ENCODE measurements at places on chromosomes 6 and 20. TPM values are rescaled to one million over a fixed set of nuclear protein-coding genes. Genes with fewer than 3 reads are reported as not detected.
A peak's percentile ranks its signal among the peaks of the same experiment; 100 is the strongest.

- ATAC-seq: no peak
Observed at GRCh38 chr20:23412026-23412425, 9.3 kb downstream of the NAPB start.

DNA sequence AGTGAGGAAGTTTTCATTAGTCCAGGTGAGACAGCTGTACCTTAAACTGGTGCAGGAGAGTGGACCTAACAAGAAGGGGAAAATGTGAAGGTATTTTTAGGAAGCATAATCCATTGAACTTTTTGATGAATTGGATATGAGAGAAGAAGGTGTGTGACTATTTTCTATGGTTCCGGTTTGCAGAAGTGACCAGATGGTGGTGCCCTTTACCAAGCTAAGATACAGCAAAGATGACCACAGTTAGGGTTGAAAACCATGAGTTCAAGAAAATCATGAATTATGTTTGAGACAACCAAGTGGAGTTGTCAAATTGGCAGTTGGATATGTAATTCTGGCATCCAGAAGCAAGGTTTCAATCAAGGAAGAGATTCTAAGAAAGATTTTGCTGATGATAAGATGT is 61.9 kb upstream of the NRSN1 start:
- ATAC-seq: no peak

DNA sequence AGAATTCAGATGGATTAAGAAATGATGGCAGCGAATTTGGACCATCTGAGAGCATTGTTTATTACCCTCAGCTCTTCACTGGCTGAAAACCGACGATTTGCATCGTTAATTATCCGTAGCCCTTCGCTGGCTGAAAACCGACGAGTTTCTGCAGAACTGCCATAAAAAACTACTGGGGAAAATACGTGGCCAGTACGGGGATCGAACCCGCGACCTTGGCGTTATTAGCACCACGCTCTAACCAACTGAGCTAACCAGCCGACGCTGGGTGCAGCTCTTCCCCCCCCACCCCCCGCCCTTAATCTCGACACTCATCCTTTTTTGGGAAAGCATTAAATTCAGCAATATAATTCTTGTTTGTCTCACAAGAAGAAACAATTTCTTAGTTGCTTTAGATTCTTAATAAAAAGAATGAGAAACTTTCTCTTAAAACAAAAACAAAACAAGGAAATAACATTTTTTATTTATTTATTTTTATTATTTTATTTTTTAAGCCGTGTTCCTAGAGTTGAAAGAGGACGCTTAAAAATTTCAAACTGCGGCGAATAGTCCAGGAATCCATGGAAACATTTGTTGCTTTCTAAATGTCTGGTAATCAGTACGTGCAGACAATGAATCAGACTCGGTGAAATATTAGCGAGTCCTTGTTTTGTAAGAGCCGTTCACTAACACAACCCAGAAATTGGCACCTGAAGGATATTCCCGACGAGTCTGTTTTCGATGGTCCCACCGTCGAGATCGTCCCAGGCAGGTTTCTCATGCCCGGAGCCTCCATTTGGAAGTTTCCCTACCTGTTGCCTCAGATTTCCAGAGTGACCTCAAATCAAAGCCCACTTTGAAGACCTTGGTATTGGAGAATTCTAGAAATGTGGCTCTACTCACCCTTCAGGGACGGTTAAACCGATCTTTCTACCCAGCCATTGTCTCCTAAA is 27.8 kb downstream of the PRSS16 start:
- no peak for ATAC-seq

- no peak for ATAC-seq
Observed at GRCh38 chr6:52109171-52109571, 21.8 kb upstream of the PKHD1 start.

- ATAC-seq: no peak
Observed at GRCh38 chr6:31640612-31641011, 11.8 kb downstream of the BAG6 start.

GRCh38 chr6:35449287-35449881 is 2.8 kb upstream of the FANCE start:
- ATAC-seq: peak; percentile 63

GRCh38 chr20:61483336-61484067 is 231.4 kb downstream of the CDH4 start:
- ATAC-seq: no peak

GRCh38 chr6:128347123-128347522 is 173.3 kb downstream of the PTPRK start:
- no peak for ATAC-seq

GRCh38 chr20:34874094-34874654 is 1.5 kb upstream of the GGT7 start:
- ATAC-seq: peak; percentile 20

- ATAC-seq: no peak
Observed at GRCh38 chr20:32125506-32125905, 16.0 kb downstream of the TM9SF4 start.

DNA sequence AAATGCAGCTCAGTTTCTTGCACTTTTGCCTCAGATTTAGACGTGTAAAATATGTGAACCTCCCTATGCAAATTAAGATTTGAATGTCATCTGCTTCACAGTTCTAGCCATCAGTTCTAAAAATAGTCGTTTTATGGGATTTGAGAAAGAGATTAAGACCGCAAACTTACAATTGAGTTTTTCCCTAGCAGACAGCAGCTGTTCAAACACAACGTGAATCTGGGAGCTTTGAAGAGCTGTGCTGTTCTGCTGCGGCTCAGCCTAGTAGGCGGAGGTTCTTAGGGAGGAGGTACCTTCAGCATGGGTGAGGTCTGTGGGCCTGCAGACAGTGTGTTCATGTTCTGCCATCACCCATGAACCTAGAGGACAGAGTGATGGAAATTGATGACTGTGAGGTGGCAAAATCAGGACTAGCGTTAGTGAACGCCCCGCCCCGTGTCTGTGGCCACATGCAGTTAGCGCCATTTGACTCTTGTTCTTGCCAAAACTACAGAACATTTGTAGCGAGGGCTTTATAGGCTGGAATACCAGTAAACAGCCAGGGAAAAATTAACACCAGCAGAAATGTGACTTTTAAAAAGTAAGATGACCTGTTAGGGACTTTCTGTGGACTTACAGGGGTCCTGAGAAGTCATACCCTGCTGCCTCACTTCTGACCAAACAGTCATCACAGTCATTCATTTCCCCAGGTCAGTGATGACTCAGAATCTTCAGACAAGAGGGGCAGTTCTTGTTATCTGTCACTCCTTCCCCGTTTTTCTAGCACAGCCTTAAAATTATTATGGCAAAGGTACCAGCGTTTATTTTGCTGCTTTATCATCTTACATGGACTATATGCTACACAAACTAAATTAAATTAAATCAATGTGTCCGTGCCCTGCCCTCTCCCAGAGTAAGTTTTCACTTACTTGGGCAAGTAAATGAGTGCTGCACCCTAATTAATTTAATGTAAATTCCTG is 84.3 kb upstream of the TMEM181 start:
- ATAC-seq: peak; percentile 56

GRCh38 chr20:48801197-48801596 is 26.6 kb downstream of the PREX1 start:
- peak; percentile 19 for ATAC-seq

GRCh38 chr20:15317546-15318232 is 980.3 kb upstream of the FLRT3 start:
- ATAC-seq: no peak

DNA sequence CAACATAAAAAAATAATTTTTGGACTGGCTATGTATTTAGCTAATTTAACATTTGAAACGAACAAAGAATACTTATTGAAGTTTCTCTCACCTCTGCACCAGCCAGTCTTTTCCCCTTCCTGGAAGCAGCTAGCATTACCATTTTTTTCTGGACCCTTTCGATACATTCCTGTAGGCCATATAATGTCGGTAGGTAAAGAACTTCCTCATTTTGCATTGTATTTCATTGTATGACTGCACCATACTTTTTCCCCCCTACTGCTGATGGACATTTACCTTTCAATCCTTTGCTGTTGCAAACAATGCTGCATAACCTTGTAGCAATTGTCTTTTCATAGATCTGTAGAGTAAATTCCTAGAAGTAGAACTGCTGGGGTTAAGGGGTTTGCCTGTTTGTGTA is 17.6 kb downstream of the CBFA2T2 start:
- ATAC-seq: no peak

- ATAC-seq: no peak
Observed at GRCh38 chr6:6812427-6812826, 223.9 kb downstream of the LY86 start.

DNA sequence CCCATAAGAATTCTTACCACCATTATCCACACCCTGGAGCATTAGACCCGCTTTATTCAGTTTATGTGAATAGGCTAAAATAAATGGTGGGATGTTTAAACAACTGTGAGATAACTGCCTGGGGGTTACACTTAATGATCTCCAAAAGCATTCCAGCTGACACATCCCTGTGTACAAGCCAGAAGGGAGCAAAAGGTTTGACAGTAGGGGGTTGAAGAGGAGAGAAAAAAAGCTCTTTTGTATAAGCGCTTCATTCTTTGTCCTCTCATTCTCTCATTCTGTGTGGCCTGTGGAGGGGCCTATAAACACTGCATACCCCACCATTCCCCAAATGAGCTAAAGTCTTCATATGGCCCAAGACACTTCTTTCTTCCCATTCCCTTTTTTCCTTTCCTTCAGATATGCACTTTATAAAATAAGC is 30.8 kb upstream of the COL21A1 start:
- ATAC-seq: no peak

DNA sequence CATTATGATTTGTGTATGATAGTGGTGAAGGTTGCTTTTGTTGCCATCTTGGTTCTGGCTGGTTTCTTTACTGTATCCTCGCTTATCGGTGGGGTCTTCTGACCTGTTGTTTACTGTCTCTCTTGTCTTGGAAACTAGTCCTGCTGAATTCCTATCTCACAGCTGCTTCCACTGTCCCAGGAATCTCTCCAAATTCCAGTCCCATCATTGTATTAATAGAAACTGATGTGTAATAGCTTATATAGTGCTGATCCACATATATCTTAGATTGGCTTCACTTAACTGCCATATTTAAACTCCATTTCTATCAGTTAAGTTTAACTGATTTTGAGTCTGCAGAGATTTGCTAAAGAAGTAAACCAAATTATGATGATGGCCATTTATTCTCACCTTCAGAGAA is 5.9 kb downstream of the GTF2H5 start:
- no peak for ATAC-seq

GRCh38 chr6:45377043-45377553 is 636 bp downstream of the SUPT3H start:
- ATAC-seq: peak; percentile 1

DNA sequence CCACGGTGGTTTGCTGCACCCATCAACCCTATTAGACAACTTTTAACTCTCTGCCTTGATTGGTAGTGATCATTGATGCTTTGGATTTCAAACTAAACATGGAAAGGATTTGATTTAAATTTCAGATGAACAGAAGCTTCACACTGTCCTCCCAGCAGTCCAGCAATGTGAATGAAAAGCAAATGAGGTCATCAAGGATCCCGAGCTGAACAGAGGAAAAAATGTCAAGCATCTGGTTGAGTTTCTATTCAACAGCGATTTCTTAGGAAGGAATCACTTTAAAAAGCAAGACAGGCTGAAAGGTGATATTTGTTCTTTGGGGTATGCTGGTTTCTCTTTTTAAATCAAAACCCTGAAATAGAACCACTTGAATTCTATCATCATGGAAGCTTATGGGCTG is 10.6 kb upstream of the SAMD3 start:
- no peak for ATAC-seq

GRCh38 chr6:143727035-143727434 is 49.3 kb downstream of the PHACTR2 start:
- ATAC-seq: no peak

DNA sequence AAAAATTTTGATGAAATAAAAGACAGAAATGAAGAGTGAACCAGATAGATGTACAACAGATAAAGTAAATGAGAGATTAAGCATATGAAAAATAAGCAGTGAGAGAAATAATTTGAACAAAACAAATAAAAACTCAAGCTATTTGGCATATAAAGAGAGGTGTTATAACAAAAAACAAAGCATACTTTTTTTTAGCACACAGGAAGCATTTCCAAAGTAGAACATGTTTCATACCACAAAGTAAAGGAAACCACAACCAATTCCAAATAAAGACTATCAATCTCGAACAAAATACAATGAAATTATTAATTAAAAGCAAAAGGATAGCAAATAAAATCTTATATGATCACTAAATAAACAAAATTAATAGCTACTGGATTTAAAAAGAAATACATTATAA is 6.8 kb downstream of the THEMIS start:
- ATAC-seq: no peak

GRCh38 chr6:30113841-30114240 is 951 bp upstream of the TRIM31 start:
- no peak for ATAC-seq

DNA sequence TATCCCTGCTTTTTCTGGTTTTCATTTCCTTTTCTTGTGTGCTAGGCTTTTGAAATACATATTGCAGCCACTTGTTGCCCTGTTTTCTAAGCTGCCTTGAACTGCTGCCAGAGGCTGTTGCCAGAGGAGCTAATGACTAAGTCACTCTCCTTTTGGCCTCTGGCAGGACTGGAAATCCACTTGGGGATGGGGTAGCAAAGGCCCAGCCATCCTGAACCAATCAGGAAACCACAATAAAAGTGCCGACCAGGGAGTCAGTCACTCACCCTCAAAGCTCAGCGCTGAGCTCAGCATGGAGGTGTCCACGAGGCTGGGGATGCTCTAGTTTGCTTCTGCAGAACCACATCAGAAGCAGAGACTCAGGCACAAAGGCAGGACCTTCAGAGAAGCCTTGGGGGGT is 813.0 kb downstream of the DHX35 start:
- no peak for ATAC-seq

GRCh38 chr6:44074813-44075646 is 52.2 kb downstream of the MRPL14 start:
- ATAC-seq: peak; percentile 13

GRCh38 chr6:165936660-165937059 is 231.0 kb downstream of the TBXT start:
- no peak for ATAC-seq

GRCh38 chr20:10761786-10762185 is 88.0 kb upstream of the JAG1 start:
- ATAC-seq: no peak

- no peak for ATAC-seq
Observed at GRCh38 chr6:108686896-108687295, 126.2 kb downstream of the FOXO3 start.

The TCFL5 gene
- total RNA-seq: 3.4 TPM

The FILIP1 gene
- not detected for total RNA-seq

The TMX4 gene
- total RNA-seq: 27.2 TPM

The SLA2 gene
- total RNA-seq: 43.7 TPM

The RNF217 gene
- total RNA-seq: 5.6 TPM

The SOX18 gene
- total RNA-seq: 0.22 TPM

The GATA5 gene
- total RNA-seq: not detected

The TCP11 gene
- total RNA-seq: not detected

The EMILIN3 gene
- total RNA-seq: not detected

The PI16 gene
- 1.8 TPM for total RNA-seq

The FLOT1 gene
- 152 TPM for total RNA-seq

The RSPH9 gene
- 0.66 TPM for total RNA-seq
